T-helper 22 cell (primary cell): ENCODE measurements at places on chromosomes 3 and 15.

- no peak for DNase-seq
Observed at GRCh38 chr15:90817117-90818057, 51.0 kb upstream of the FURIN start.

DNA sequence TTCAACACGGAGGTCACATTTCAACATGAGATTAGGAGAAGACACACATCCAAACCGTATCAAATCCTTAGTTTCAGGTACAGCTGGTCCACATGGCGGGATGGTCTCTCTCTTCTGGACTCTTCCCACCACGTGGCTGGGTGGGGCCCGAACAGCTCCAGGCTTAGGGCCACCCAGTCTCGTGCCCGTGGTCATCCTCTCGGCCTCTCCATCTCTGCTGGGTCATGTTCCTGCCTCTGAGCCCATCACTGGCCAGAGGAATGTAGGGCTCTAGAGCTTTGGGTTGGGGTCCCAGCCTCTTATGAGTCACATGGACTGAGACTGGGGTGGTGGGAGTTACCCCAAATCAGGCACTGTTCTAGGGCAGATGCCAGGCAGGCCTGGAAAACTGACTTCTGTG is 12.2 kb downstream of the SYNM start:
- no peak for DNase-seq

DNA sequence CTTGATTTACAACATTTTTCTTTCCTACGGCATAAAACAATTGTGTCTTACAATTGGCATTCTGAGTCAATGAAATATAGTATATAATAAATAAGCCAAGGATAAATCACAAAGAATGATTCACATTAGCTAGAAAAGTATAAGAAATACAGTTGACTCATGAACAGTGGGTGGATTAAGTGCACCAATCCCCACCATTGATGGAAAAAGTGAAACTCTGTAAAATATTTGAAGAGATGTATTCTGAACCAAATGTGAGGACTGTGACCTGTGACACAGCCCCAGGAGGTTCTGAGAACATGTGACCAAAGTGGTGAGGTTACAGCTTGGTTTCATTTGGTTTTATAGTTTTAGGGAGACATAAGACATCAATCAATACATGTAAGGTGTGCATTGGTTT is 227.5 kb downstream of the ALCAM start:
- no peak for DNase-seq

DNA sequence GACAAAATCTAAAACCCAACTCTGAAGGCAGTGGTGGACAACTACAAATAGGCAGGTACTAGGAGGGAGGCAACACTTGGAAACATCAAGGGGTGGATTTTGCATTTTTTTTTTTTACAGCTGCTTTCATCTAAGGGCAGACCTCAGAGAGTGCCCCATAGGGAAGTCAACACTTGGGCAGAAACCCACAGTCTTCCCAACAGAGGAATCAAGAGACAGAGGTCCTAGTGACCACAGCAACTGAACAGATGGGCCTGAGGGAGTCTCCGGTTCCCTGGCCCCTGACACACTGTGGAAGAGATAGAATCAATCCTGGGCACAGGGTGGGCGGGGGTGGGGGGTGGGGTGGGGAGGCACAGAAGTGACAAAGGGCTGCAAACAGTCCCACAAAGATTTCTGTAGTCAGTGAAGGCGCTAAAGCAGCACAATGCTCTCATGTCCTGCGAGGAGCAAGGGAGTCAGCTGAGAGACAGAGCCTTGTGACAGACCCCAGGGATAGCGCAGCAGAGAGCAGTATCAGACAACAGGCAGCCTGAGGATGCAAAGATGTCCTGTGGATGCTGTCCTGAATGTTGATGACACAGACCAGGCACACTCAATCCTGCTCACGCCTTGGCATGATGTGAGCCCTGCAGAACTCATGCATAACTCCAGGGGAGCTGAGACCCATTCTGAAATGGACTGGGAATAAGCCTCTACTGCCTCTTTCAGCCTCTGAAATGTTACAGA is 6.9 kb upstream of the RFTN1 start:
- no peak for DNase-seq

- no peak for DNase-seq
Observed at GRCh38 chr15:66071160-66071920, 182.2 kb downstream of the MEGF11 start.

GRCh38 chr3:36362973-36363372 is 17.3 kb upstream of the STAC start:
- DNase-seq = no peak

GRCh38 chr15:33284336-33284735 is 26.4 kb upstream of the RYR3 start:
- DNase-seq = no peak

DNA sequence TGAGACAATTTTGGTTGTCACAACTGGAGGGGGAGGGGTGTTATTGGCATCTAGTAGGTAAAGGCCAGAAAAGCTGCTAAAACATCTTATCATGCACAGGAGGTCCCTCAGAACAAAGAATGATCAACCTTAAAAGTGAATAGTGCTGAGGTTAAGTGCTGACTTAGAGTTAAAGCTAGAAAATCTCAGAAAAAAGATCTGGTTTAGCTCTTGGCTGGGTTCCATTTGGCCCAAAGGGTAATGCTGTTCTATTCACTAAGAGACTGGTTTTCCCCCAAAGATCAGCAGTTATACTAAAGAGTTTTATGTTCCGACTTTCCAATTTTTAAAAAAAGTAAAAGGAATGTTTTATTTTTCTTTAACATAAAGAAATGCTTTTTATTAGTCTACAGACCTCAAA is 15.6 kb downstream of the DCBLD2 start:
- DNase-seq = no peak

GRCh38 chr3:106789276-106789675 is 588.0 kb upstream of the CCDC54 start:
- DNase-seq = no peak

DNA sequence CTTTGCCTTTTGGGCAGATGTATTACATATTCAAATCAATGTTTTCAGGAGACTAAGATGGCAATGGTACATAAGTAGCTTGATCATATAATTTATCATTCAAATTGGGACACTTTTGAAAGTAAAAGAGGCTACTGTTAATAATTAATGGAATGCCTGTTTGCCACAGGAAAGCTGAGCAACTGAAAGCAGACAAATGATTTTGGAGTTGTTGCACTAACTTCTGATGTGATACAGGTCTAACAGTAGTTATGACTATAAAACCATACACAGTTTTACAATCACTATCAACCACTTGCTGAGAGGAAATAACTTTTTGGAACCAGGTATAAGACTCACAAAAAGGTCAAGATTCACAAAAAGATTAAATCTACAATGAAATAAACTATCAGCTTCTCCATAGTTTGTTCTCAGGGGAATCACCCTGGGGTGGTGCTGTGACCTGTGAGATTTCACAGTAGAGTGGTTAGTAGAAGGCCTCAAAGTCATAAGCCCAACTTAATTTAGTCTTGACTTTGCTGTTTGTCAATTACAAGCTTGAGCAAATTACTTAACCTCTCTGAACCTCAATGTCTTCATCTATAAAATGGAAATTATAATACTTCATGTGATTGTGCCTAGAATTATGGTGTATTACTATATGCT is 42.7 kb downstream of the HHLA2 start:
- DNase-seq = no peak

DNA sequence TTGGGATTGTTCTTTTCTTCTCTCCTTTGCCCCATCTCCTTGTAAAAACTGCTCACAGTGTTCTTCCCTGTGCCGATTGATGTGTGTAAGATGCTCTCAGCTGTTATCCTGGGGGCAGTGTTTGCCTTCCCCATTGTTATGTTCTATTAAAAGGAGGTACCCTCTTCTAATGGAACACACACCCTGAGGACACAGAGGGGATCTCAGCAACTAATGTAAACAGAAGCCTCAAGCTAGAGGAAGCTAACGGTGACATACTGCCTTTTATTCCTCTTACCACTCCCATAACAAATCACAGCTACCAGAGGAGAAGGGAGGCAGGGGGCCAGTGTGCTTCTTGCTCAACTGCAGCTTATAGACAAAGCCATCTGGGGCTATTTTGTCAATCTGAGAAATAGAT is 2.2 kb downstream of the TAGLN3 start:
- DNase-seq = no peak
